ENCODE measurements at places on chromosomes 4 and X.
A peak's percentile ranks its signal among the peaks of the same experiment; 100 is the strongest.

DNA sequence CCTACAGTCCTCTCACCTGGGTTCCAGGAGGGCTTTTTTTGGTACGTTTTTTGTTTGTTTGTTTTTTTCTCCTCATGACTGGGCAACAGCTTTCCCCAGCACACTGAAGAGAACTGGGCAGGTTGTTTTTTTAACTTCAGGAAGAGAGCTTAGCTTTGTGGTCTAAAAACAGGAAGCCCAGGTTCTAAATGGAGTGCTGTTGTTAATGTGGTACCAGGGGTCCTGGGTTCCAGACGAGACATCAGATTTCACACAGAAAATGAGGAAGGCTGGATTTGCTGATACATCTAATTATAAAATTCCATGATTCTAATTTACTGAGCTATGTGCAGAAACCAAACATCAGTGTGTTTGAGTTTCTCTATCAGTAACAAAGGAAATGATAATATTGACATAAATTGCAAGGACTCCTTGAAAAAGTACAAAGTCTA lies 4.2 kb downstream of the MYOZ2 start:
- no peak for DNase-seq

- no peak for DNase-seq
Observed at GRCh38 chr4:158166701-158167100, 6.1 kb downstream of the GASK1B start.

GRCh38 chrX:153441296-153441695 lies 4.6 kb downstream of the TREX2 start:
- no peak for DNase-seq

DNA sequence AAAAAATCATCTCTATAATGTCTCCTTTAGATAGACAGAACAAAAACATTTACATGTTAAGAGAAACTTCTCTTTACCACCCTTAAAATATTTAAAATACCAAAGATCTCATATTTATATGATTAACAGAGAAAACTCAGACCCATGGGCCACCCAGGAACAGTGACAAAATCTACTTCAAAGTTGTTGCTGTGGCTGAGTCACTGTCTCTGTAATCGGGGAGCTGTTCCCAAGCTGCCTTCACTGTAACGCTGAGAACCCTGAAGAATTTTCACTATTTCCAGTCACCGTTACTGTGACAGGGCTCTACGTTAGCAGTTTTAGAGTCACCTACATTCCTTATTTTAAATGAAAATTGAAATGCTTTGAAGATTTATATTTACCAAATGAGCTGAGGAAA lies 9.0 kb upstream of the DAPP1 start:
- no peak for DNase-seq

GRCh38 chrX:14291666-14292500 lies 237.5 kb upstream of the GLRA2 start:
- no peak for DNase-seq

GRCh38 chr4:8525383-8526120 lies 54.6 kb upstream of the GPR78 start:
- DNase-seq: no peak

- no peak for DNase-seq
Observed at GRCh38 chrX:17603196-17603595, 134.1 kb upstream of the SCML1 start.

- no peak for DNase-seq
Observed at GRCh38 chr4:39043861-39044363, 11.7 kb upstream of the TMEM156 start.

- DNase-seq: no peak
Observed at GRCh38 chr4:5399124-5399523, 309.2 kb downstream of the EVC2 start.

DNA sequence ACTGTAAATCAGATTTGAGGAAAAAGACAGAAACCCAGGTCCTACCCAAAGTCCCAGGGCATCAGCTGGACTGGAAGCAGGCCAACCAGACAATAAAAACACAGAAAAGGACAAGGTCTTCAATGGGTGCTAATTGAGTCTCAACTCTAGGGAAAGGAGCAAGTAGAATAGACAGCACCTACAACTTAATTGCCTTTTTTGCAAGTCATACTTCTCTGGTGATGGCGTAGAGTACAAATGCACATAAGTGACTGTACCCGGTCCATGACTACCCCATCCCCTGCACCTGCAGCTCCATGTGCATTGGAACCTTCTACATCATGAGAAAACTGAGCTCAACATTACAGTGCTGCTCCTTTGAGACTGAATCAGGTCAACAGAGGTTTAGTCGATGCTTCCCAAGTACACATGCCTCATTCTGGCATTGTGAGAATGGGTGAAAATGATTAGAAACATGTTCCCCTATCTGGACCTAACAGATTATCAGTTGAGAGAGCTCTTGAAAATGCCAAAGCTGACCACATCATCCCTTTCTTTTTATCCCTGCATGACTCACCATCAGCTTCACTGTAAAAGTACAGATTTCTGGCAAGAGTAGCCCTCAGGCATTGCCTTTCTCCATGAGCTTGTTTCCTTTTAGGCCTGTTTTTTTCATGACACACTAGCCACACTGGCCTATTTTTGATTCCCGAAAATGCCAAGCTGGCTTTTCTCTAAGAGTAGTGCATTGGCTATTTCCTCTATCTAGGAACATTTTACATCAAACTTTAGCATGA lies 298.3 kb downstream of the HS3ST1 start:
- DNase-seq: no peak

GRCh38 chrX:105502336-105502735 lies 281.8 kb upstream of the TEX13A start:
- DNase-seq: no peak

DNA sequence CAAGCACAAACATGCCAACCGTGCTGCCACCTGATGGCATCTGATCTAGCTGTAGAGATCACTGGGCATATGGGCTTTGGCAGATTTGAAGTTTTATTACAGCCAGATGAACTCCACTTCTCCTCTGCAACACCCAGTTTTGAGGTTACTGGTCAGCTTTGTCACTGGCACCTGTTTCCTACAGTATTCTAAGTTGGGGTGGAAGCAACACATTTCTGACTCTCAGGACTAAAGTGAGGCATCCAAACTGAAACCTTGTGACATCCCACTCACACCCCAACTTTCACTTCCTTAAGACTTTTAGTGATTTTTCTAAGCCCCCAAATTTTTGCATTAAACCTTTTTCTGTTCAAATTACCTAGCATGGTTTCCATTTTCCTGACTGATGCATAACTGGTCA lies 115.1 kb upstream of the PCDH18 start:
- DNase-seq: no peak

DNA sequence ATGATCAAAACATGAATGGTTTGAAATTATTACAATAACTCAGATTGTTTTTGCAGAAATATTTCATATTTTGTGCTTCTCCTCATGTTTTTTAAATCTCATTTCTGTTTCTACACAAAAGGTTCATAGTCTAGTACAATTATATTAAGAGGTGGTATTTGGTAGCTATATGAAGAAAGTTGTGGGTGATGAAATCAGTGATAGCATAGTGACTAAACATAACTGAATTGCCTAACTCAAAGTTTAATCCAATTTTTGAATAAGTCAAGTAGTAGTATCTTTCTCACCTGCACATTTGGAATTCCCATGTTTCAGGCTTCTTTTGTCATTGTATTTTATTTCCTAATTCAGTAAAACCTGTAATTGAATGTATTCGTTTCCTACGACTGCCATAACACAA lies 648.7 kb downstream of the GRID2 start:
- no peak for DNase-seq

DNA sequence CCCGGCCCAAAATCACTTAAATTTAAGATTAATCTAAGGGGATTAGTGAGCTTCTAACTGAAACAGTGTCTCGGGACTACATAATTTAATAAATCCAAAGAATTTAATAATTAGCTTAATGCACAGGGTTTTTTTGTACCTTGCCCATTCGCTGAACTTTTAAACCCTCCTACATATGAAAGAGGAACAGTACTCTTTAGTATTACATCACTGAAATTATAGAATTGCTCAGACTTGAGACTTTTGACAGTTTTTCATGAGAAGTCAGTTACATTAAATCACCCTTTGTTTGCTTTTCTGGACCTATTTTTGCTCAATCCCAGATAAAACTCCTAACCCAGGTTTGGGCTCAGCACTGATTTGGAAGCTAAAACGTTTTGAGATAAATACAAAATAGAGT lies 2.4 kb upstream of the TADA2B start:
- no peak for DNase-seq

DNA sequence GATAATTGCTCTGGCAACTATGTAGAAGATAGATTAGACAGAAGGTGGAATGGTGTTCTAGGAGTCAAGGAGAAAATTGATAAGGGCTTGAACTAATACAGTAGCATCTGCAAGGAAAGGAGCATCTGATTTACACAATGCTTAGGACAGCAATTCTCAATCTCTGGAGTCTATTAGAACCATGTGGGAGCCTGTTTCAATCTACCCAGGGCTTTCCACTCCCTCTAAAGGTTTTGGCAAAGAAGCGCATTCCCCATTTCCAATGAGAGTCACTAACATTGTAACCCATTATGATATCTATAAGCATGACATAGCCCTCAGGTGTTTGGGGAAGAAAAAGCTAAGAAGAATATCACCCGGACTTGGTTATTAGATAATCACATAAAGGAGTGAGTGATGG lies 168.2 kb downstream of the COL25A1 start:
- no peak for DNase-seq

GRCh38 chrX:54093159-54093558 lies 48.9 kb upstream of the PHF8 start:
- DNase-seq: no peak

DNA sequence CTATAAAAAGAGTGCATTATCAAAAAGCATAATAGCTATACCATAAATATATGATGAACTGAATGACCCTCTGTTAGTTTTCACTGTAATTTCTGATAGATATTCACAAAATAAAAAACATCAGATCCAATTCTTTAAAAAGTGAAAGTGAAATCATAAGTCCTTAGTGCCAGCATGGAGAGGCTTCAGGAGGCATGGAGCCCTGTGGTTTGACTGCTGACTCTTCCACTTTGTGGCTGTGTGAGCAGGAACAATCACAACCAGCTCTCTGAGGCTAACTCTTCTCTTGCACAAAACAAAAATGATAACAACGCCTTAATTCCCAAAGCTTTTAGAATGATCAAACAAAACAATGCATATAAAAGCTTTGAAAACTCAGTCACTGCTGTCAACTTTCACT lies 1143.9 kb downstream of the PDHA2 start:
- DNase-seq: no peak

DNA sequence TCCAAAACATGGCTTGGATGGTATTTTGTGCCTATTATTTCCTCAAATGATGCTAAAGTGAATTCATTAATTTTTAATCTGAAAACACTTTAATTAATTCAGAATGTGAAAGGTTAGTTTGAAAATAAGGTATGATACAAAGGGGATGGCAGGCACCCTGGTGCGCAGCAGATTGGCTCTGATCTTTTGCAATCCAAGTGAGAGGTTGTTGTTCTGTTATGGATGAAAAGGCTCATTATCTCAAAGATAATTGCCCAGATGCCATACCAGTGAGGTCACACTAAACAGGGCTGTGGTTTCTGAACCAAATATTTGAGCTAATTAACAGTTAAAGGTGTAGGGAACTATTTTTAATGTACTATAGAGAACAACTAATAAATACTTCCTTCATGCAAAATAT lies 504.9 kb downstream of the RAPGEF2 start:
- DNase-seq: no peak

DNA sequence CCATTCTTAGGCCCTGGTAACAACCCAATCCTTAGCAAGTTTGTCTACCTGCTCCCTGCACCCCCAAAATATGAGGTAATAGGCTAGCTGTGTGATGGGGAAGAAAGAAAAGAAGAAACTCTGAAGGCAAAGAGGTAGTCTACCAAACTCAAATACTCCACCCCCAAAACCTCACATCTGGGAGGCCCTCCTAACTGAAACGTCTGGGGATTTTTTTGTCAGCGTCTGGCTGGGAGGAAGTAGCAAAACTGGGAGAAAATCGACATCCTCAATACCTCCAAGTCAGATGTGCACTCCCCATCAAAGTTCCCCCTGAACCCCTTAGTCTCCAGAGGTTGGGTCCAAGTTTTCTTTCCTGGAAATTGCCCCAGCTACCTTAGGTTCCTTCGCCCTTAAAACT lies 1.0 kb downstream of the LAMP2 start:
- no peak for DNase-seq

GRCh38 chrX:68536884-68537283 lies 38.0 kb downstream of the YIPF6 start:
- DNase-seq: no peak

- DNase-seq: no peak
Observed at GRCh38 chr4:173417833-173418232, 18.9 kb upstream of the SCRG1 start.

- no peak for DNase-seq
Observed at GRCh38 chr4:184163813-184164212, 53.9 kb downstream of the ENPP6 start.

- DNase-seq: peak; percentile 11
Observed at GRCh38 chr4:20203508-20203907, 48.2 kb upstream of the SLIT2 start.

GRCh38 chr4:68176904-68177303 lies 47.2 kb upstream of the TMPRSS11F start:
- no peak for DNase-seq

GRCh38 chr4:120568731-120569130 lies 353.8 kb downstream of the PRDM5 start:
- no peak for DNase-seq

- no peak for DNase-seq
Observed at GRCh38 chrX:42804524-42804923, 26.6 kb upstream of the PPP1R2C start.

GRCh38 chr4:112808001-112808400 lies 171.1 kb downstream of the LARP7 start:
- DNase-seq: no peak

GRCh38 chrX:131617182-131617581 lies 73.3 kb downstream of the OR13H1 start:
- no peak for DNase-seq

DNA sequence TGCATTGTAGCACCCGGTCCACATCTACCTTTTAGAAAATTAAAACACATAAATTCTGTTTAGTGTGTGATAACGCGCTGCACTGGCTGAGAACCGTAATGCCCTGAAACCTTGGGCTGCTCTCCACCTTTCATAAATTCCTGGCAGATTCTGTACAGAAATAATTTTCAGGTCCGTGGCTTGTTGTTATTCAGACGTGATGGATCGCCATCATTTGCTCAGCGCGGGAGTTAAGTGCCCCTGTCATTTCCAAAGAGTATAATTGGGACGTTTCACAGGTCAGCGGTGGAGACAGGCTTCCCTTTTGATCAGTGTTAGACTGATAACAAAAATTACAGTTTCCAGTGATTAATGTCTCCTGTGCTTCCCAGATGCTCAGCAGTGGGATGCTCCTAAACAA lies 16.5 kb downstream of the UVSSA start:
- no peak for DNase-seq

DNA sequence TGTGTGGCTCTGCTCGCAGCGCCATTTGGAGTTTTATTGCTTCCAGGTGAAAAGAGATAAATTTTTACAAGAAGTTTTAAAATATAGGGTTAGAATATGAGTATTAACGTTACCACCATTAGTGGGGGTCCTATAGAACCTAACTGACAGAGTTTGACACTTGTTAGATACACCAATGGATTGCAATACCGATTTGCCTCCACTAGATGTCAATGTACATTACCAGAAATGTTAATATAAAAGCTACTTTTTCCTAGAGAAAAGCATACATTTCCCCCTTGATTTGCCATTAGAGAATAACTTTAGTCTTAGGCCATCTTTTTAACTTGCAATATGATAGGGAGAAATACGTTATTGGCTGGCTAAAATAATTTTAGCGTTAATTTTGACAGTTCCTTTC lies 108.4 kb downstream of the LINC00632 start:
- DNase-seq: no peak

All from keratinocyte (primary cell).